ENCODE measurements at places on chromosomes 6 and 20. TPM values are rescaled to one million over a fixed set of nuclear protein-coding genes. Genes with fewer than 3 reads are reported as not detected.
A peak's percentile ranks its signal among the peaks of the same experiment; 100 is the strongest.

DNA sequence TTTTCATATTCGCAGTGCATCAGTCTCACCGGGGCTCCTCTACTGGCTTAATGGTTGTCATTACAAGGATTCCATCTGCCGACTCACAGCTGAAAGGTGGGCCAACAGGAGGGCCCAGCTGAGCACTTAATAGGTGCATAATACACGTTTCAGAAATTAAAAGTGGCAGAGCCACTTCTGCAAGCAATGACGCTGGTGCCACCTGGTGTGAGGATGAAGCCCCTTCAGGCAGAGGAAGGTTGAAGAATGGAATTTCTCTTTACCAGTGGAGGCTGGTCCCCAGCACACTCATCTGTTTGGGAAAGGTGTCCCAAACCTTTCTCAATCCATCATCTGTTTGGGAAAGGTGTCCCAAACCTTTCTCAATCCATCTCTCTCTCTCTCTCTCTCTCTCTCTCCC, 8.2 kb upstream of the STMND1 start:
- DNase-seq = no peak

Gene ALDH8A1
- total RNA-seq = 1.4 TPM

- DNase-seq = no peak
Measured at GRCh38 chr6:169559592-169559991, 142.2 kb downstream of the WDR27 start.

DNA sequence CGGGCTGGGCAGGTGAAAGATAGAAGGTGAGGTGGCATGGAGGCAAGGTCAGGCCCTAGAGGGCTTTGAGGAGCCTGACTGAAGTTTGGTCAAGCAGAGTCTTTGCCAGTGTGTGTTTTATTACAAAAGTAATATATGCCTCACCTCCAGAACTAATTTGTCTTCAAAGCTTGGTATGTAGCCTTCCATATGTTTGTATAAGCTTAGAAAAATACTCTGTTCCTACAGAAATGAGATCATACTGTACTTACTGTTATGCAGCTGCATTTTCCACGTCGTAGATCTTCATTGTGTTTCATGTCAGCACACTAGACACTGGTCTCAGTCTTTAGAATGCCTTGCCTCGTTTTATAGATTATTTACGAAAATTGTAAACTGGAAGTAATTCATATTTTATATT, 61.8 kb downstream of the ANKS1A start:
- no peak for DNase-seq

Gene TNFRSF21
- total RNA-seq = 0.62 TPM

Gene WFDC12
- not detected for total RNA-seq

GRCh38 chr6:129744201-129744879, 34.4 kb upstream of the ARHGAP18 start:
- DNase-seq = no peak

Gene VSX1
- total RNA-seq = not detected

Gene OPRL1
- 1.8 TPM for total RNA-seq

GRCh38 chr6:13422681-13423221, 64.6 kb downstream of the GFOD1 start:
- DNase-seq = no peak

GRCh38 chr6:75183099-75183541, 22.7 kb downstream of the COL12A1 start:
- no peak for DNase-seq

Gene AKAP12
- total RNA-seq = 0.06 TPM

- no peak for DNase-seq
Measured at GRCh38 chr6:120378582-120379220, 955.6 kb downstream of the TBC1D32 start.

- DNase-seq = no peak
Measured at GRCh38 chr6:3857468-3858456, 8.6 kb downstream of the FAM50B start.

Gene CALHM4
- not detected for total RNA-seq

Gene PSORS1C1
- total RNA-seq = not detected

- DNase-seq = no peak
Measured at GRCh38 chr6:98156580-98156979, 677.8 kb upstream of the POU3F2 start.

GRCh38 chr20:52429029-52429428, 237.4 kb upstream of the ZFP64 start:
- no peak for DNase-seq

DNA sequence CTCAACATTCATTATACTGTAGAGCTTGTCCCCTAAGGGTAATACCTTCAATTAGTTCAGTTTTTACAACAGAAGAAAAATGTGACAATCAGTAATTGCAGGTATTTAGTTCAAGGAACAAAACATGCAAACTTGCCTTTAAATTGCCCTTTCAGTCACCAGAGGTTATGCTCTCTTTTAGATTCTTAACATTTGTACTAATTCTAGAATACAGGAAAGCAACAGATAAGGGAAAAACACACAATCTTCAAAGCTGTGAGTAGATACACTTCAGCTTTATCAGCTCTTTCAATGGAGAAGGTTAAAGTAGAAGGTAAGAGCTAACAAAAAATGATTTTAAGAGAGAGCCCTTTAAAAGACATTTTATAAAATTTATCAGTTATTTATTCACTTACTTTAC, 173.1 kb downstream of the HS3ST5 start:
- no peak for DNase-seq

DNA sequence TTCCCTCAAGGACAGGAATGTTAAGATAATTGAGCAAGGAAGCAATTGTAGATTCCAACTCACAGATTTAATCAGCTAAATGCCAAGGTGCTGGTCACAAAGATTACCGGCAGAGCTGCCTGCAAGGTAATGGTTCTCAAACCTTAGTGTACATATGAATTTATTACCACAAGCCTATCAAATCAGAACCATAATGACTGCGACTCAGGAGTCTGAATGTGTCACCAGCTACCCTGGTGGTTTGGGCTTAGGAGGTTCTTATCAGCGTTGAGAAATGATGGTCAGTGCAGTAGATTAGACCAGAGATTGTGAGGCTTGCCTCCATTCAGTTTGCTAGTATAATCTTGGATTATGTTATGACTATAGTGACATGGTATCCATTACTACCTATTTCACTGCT, 78.9 kb downstream of the MTFR2 start:
- DNase-seq = no peak

Gene C6orf163
- total RNA-seq = 3.4 TPM

Gene TSHZ2
- total RNA-seq = 0.54 TPM

Gene TBX18
- not detected for total RNA-seq

DNA sequence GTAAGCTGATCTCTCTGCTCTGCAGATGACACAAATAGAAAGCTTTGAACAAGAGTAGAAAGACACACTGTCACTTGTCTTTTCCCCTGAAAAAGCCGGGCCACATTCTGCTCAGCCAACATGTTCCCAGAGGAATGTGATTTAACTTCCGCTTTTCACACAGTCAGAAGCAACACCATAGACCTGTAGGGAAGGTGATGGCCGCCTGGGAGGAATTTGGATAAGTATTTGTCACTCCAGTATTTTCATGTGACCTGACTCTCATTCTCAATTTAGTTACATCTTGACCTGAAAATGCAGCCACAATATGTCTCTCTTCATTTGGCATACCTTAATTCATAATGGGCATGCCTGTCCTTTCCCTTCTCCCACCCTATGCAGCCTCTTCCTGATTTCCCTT, 2.0 kb upstream of the GRM1 start:
- DNase-seq = no peak

DNA sequence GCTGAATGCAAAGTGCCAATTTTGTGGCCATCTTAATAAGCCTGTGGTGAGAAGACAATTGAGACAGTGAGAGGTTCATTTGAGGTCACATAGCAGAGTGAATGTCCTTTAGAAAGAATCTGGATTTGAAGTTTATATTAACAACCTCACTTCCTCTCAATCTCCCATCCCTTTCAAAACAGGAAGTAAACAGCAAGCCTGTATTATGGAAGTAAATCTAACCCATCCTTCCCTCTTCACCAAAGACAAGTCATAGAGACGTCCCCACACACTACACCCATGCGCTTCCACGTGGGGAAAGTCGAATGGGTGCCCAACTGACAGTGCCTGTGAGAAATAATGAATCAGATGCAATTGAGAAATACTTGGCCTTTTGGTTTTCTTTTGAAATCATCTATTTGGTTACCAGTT, 28.8 kb upstream of the CCND3 start:
- no peak for DNase-seq

Gene LBP
- total RNA-seq = not detected

Gene PSMB8
- 308 TPM for total RNA-seq

Gene ULBP3
- total RNA-seq = 0.94 TPM

GRCh38 chr20:52684176-52684575, 288.0 kb upstream of the TSHZ2 start:
- no peak for DNase-seq

GRCh38 chr6:42564506-42564825, 637 bp downstream of the UBR2 start:
- DNase-seq = no peak

Gene CEP57L1
- 22.6 TPM for total RNA-seq

DNA sequence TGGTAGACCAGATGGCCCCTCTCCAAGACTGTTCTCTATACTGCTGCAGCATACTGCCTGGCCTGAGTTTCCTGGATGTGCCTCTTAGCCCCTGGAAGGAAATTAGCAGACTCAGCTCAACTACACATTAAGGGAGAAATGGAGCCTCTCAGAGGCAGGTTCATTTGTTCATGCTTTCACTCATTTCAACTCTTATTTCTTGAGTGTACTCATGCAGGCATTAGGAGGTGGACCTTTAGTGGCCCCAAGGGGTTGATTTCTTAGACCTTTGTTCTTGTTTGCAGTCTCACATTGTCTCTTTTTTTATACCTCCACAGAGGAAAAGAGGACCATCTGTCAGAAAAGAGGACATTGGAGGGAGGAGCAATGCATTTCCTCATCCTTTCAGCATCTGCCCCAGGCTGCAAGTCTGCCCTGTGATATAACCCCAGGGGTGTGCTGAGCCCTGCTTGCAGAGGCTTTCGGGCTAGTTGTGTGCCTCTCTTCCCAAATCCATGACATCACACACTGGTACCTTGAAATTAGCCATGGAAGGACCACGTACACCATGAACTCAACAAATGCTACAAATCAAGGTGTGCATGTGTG, 456.2 kb downstream of the CD83 start:
- no peak for DNase-seq

Gene CTNNBL1
- 62.3 TPM for total RNA-seq

DNA sequence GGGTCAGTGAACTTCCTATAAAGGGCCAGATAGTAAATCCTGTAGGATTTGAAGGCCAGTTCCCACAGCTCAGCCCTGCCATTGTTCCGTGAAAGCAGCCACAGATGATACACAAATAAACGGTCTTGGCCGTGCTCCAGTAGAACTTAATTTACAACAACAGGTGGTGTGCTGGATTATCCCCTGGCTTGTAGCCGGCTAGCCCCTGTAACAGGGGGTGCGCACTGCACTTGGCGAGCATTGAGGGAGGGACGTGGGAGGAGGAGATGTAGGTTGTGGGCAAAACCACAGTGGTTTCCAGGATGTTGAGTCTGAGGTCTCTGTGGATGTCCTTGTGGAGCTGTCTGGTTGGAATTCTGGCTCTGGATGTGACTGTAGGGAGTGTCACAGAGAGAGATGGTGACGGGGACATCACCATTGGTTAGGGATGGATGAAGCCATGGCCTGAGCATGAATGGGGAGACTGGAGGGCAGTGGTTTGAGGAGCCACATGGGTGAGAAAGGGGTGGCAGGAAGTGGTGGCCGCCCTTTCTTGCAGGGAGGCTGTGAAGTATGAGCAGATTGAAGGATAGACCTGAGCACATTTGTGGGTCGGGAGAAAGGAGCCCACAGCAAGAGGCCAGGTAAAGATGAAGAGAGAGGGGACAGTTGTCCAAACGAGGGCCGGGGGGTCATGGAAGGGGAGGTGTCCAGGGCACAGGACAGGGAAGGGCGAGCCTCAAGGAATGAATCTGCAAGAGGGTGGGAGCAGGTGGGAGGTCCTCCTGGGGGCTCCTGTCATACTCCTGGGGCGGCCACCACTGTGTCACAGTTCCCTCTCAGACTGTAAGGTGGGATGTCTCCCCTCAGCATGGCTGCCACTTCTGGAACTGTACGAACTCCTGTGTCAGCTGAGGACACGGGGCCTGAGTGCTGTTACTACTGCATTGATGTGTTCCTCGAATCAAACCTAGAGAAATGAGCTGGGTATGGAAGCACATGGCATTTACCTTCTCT, 53.6 kb downstream of the CDH26 start:
- peak; percentile 56 for DNase-seq

Gene ZBP1
- total RNA-seq = 28.5 TPM

Gene SF3B5
- total RNA-seq = 127 TPM

Gene ROMO1
- total RNA-seq = 96.9 TPM

DNA sequence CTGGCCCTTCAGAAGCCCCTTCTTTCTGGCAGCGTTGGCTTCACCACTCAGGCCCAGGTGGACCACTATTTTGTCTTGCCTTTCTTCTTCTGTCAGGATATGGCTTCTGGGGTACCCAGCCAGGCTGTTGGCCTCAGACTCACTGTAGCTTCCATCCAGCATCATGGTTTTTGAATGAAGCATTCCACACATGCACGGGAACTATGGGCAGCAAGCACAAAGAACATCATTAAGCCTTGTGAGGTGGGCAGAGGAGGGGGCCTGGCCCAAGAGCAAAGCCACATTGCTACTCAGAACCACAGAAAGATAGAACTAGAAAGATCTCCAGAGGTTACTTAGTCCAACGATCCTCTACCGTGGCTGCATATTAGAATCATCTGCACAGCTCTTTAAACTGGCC, 40.6 kb upstream of the GABRR1 start:
- DNase-seq = no peak

Gene TGM3
- total RNA-seq = not detected

DNA sequence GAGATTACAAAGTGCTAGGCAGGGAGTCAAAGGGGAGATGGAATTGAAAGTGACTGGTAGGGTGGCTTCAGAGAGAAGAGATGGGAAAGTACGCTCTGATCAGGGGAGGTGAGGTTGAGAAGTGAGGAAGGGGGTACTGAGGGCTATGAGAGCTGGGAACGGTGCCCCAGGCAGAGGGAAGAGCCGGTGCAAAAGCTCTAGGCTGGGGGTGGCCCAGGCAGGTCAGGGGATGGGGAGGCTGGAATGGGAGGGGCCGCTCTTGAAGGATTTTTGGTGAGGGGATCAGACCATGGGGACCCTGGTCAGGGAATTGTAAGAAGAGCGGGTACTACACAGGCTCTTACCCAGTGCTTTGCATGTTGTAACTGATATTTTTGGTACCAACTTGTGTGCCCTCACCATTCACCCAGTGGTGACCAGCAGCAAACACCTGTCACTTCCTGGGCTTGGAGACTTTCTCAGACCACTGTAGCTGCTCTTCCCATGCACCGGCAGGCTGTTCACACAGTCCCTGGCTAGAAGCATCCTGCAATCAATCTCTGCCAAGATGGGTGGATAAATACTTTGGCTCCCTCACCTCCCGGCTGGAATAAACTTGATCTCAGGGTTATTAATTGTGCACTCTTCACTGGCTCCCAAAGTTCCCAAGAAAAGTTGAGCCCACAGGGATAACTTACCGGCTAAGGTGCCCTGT, 24.0 kb downstream of the PCK1 start:
- DNase-seq = no peak
